Keratinocyte (primary cell): ENCODE measurements at places on chromosomes 7 and 10. TPM values are rescaled to one million over a fixed set of nuclear protein-coding genes. Genes with fewer than 3 reads are reported as not detected.

The GSTO2 gene
- polyA plus RNA-seq, result 42.7 to 56.9 TPM (median 47.1 TPM) in 3 replicates

The AMPH gene
- polyA plus RNA-seq, result 0.06 TPM in 1 of 3 replicates, not detected in the others

DNA sequence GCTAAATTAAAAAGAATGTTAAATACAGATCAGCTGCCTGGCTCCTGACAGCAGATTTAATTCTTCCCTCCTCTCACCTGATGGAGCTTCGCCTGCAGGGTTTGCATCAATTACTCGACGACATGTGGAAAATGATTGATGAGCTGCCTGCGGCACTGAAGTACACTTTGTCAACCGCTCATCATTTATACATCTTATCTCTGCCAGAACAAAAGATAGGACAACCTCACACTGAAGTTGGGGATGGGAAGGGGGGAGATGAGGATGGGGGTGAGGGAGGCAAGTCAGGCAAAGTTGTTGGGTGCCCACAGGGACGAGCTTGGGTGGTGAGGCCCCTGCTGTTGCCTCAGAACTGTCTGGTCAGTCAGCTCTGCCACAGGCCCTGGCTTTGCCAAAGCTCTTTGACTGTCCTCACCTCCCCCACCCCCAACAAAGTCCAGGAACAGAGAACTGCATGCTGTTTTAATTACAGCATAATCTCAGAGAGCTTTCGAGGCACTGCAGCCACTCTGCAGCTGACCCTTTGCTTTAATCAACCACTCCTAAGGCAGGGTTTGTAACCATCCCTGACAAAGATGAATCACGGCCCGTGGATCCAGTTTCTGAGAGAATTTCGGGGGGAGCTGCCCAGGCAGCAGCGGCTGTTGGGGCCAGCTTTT is 702.3 kb downstream of the LRMDA start:
- H3K36me3 ChIP-seq, result no peaks in the 10 kb centered on the region
- no peaks in the 10 kb centered on the region for H3K4me1 ChIP-seq
- H3K4me3 ChIP-seq, result no peak overlapping the region
- no peak for DNase-seq
- H3K27me3 ChIP-seq, result no peaks in the 10 kb centered on the region
- H3K27ac ChIP-seq, result no peak overlapping the region

DNA sequence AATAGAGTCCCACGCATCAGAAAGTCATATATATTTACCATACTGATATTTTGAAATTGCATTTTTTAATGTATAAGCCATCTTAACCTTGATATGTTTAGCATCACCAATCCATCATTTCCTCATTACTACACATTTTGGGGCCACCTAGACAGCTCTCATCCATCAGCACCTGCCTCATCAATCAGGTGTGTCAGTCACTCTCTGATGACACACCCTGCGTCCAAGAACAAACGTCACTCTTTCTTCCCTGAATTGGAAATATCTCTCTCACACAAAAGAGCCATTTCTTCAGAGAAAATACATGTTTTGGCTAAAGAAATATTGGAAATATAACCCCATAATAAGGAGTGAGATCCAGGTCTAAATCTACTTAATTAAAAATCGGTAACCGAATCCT is 38.9 kb upstream of the RSU1 start:
- no peaks in the 10 kb centered on the region for H3K27me3 ChIP-seq
- peak overlapping the region; percentile 39 for H3K27ac ChIP-seq
- no peak for DNase-seq
- H3K4me1 ChIP-seq, result peaks cover 14% of the 10 kb centered on the region
- no peak overlapping the region for H3K4me3 ChIP-seq
- H3K36me3 ChIP-seq, result no peaks in the 10 kb centered on the region

DNA sequence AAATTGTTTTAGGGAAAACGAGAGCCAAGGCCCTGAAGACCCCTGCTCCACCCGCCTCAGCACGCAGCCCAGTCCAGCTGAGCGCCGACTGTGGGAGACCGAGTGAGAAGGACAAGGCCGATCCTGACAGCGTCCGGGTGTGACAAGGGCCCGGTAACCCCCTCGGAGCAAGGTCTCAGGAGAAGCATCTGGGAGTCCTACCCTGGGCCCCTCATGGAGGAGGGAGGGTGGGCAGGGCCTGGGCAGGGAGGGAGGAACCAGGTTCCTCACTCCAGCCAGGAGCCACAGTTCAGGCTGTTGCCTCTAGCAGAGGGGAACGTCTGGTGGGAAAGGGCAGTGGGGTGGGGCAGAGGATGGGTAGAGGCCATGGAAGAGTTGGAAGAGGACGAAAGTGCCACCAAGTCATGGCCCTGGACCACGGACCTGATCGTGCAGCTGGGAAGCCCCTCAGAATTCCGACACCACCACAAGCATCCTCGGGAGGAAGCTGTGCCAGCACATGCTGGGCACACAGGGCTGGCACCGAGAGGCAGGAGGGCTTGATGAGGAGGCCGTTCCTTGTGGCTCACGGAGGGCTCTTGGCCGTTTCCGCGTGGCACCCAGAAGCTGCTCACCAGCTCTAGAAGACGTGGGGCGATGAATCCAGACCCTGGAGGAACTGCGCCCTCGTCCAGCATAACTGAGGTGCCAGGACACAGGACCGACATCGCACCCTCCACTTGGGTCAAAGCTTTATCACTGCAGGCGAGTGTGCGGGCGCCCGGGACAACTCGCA is 2.2 kb upstream of the KNDC1 start:
- H3K36me3 ChIP-seq, result no peaks in the 10 kb centered on the region
- no peak overlapping the region for H3K4me3 ChIP-seq
- no peaks in the 10 kb centered on the region for H3K4me1 ChIP-seq

DNA sequence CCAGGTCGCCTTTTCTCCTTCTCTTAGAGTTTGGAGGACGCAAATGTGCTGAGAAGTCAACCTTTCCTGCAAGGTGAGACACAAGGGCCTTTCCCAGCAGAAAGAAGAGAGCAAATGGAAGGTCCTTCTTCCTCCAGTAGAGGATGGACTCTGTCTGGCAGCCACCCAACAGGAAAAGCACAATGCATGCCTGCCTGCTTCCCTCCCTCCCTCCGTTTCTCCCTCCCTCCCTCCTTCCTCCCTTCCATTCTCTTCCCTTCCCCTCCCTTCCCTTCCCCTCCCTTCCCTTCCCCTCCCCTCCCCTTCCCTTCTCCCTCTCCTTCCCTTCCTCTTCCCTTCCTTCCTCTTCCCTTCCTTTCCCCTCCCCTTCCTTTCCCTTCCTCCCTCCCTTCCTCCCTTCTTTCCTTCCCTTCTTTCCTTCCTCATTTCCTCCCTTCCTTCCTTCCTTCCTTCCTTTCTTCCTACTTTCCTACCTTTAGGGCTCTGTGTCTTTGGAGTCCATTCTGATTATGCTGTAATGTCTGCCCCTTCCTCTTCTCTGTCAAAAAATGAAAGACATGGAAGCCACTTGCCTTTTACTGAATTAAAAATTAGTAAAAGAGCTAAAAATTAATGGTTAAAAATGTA is 66.4 kb downstream of the TRUB1 start:
- H3K27me3 ChIP-seq, result no peaks in the 10 kb centered on the region
- H3K27ac ChIP-seq, result no peak overlapping the region
- H3K36me3 ChIP-seq, result no peaks in the 10 kb centered on the region
- H3K4me3 ChIP-seq, result no peak overlapping the region
- no peaks in the 10 kb centered on the region for H3K4me1 ChIP-seq

- no peak within 1 kb of the TSS for H3K4me3 ChIP-seq
- no peaks in the 10 kb centered on the region for H3K4me1 ChIP-seq
- no peaks in the 10 kb centered on the region for H3K27me3 ChIP-seq
- no peaks in the 10 kb centered on the region for H3K36me3 ChIP-seq
- DNase-seq, result no peak
Observed at GRCh38 chr10:94683214-94684054, at the start of gene CYP2C18. Gene CYP2C18, plus strand, starts transcription at chr10:94683729. Its CDS starts 91 bp downstream, at chr10:94683820.

DNA sequence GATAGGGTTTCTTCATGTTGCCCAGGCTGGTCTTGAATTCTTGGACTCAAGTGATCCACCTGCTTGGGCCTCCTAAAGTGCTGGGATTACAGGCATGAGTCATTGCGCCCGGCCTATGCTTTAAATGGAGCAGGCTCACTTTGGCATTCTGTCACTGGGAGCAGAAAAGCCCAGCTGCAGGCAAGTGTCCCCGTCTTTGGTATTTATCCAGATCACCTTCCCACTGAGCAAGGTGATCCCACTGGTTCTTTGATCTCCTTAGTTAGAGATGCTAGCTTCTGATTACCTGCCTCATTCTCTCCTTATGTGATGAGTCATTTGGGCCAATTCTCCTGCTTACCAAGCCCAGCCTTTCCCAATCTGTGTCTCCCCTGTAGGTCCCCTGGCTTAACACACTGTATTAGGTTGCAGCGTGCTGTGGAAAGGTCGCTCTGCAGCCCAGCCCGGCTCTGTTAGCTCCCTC is 39.3 kb downstream of the SPDYE5 start:
- DNase-seq, result no peak
- H3K36me3 ChIP-seq, result no peaks in the 10 kb centered on the region
- no peak overlapping the region for H3K27ac ChIP-seq
- peaks cover 2% of the 10 kb centered on the region for H3K4me1 ChIP-seq

DNA sequence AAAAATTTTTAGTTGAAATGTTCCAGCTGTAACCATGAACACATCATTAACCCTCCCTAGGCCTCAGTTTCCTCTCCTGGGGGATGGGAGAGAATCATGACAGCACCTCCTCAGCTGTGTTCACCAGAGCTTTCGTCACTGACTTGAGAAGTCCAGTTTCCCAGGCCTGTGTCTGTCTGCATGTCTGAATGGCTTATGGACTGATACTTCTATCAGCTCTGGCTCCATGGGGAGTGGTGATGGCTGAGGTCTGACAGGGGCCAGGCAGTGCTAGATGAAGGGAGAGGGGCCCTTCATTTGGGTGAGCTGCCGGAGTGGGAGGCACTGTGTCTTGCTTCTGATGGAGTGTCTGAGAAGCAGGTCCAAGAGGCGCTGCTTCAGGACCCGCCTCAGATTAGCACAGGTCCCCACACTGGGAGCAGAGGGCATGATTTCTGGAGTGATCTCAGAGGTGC is 192.9 kb downstream of the PTPN20 start:
- no peaks in the 10 kb centered on the region for H3K4me1 ChIP-seq
- H3K27me3 ChIP-seq, result peaks cover 3% of the 10 kb centered on the region
- H3K27ac ChIP-seq, result no peak overlapping the region

DNA sequence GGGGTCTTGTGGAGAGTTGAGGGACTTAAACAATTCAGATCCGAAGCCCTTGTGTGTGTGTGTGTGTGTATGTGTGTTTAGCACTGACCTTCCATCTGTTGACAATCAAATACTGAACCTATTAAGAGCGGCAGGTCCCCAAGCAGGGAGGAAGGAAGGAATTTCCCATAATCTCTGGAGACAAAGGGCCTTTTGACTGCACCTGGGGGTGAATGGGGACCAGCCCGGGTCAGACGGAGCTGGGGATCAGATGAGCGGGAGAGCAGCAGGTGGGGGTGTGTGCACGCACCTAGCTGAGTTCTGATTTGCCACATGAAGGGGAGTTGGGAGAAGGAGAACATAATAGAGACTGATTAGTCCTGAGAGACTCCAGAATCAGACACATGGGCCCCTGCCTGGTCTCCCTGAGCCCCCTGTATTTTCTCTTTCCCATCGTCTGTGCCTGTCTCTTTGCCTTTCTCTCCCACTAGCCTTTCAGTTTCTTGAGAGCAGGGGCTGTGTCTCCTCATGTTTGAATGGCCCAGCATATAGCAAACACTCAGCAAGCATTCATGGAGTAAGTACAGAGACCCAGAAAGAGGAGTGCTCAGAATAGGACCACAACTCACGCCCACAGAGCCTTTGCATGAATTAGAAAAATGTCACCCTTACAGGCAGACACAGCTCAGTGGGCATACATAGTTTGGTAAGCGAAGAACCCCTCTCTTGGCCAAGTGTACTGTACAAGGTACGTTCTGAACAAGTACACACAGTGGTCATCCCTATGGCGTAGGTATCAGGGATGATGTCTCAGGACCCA is 288.3 kb upstream of the HABP2 start:
- no peak overlapping the region for H3K27ac ChIP-seq
- no peak for DNase-seq
- H3K36me3 ChIP-seq, result no peaks in the 10 kb centered on the region
- no peaks in the 10 kb centered on the region for H3K27me3 ChIP-seq
